ENCODE measurements at places on chromosomes 2 and 18.

DNA sequence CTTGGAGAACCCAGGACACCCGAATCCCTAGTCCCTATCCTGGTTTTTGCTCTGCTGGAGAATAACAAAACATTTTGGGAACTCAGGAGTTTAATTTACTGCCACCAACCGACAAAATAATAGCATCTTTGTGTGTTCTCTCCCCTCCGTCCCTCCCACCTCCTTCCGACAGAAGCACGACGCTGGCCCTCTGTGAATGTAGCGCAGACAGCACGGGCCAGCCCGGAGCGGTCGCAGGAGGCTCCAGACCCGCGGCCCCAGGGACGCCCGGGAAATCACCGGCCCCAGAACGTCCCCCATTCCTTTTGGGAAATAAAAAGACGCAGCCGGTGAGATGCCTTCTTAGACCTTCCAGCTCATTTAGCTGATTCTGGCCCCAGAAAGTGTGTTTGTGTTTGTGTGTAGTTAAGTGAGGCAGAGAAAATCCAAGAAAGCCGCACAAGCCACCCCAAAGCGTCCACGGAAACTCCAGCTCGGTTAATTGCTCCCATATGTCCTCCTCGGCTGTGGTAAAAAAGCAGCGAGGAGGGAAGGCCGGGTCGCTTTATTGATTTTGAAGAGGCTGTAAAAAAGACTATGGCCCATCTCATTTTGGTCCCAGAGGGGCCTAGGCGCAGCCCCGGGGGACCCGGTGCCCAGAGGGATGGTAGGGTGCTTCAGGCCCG is 577 bp upstream of the TANC1 start:
- DNase-seq: no peak

DNA sequence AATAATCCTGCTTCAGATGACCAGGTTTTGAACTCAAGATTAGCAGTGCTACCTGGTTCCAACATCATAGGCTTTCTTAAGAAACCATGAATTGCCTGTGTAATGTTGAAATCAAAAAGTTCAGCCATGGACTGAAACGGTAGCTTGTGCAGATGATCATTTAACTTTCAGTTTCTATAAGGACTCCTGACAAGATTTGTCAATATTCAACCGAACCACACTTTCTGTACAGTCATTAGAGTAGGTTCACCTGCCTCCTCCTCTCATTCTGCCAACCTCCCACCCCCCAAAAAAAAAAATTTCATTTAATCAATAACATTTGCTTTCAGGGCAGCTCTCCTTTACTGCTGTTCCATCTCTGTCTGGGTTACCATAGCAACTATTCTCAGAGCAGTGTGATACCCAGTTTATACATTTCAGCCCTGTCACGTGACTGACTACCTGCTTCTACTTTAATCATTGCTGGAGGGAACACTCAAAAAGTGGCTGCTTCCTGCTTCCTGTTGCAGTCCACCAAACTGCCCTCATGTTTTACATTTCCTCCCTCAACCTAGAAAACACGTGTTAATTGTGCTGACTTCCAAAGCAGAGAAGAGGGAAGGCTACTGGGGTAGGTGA is 275.5 kb downstream of the SS18 start:
- peak; percentile 68 for DNase-seq

DNA sequence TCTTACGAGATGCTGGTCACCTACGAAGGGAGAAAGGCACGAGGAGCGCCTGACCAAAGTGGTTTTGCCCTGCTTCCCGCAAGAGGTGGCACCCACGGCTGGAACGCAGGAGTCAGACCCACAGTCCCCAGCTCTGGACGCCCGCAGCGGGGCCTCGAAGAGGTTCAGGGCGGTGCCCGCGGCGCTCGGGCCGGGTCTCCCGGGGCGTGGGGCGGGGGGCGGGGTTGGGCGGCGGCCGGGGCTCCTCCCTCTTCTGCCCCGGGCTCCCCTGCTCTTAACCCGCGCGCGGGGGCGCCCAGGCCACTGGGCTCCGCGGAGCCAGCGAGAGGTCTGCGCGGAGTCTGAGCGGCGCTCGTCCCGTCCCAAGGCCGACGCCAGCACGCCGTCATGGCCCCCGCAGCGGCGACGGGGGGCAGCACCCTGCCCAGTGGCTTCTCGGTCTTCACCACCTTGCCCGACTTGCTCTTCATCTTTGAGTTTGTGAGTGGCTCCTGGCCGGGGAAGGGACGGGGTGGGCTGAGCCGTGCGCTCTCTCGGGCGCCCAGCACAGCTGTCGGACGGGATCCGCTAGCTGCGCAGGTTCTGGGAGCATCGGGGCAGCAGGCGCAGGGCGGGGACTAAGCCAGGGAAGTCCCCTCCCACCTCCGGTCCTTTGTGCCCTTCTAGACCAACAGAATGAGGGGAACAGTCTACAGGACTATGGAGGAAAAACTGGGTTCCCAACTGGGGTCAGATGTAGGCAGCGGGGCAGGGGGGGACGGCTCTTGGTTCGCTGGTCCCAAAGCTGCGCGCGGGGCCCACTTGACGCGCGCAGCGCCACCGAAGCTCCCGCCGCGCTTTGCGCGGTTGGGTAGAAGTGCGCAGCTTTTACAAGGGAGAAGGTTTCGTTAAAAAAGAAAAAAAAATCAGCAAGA is at the start of gene MAL:
TSS of gene MAL (plus strand) at position 303 of the 914 bp plus-strand sequence. CDS start at position 388, 85 bp downstream.
- peak; percentile 41 for DNase-seq

GRCh38 chr2:209277444-209277843 is 146.4 kb upstream of the MAP2 start:
- no peak for DNase-seq

DNA sequence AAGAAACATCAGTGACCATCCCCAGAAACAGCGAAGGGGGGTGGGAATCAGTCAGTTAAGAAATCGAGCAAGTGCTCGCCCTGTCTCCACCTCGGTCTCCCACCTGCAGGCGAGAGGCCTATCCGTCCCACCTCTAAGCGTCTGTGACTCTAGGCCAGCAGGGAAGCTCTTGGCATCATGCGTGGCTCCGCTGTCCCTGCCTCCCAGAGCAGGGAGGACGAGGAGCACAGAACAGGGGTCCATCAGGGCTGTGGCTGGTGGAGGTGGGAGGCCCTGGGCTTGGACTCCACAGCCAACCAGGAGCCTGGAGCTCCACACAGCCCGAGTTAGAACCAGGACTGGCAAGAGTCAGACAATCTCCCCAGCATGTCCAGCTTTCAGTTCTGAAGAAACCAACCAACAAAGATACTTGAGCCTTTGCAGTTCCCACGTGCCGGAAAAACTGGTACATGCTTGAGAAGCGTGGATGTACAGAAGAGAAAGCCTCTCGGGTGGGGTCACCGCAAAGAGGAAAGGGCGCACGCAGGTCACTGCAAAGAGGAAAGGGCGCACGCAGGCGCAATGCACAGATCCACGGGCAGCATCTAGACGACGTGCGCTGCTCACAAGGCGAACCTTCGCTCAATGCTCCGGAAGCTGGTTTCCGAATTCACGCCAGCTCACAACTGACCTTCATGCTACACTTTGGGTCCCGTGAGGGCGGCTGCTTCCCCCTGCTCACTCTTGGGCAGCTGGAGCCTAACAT is 104.5 kb upstream of the ALKAL2 start:
- no peak for DNase-seq

DNA sequence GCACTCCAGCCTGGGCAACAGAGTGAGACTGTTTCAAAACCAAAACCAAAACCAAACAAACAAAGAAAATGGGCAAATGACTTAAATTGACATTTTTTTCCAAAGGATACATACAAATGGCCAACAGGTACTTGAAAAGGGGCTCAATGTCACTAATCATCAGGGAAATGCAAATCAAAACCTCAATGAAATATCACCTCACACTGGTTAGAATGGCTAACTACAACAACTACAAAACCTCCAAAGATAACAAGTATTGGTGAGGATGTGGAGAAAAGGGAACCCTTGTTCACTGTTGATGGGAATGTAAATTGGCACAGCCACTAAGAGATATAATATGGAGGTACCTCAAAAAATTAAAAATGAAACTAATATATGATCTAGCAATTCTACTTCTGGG is 213.2 kb upstream of the HS6ST1 start:
- DNase-seq: no peak

DNA sequence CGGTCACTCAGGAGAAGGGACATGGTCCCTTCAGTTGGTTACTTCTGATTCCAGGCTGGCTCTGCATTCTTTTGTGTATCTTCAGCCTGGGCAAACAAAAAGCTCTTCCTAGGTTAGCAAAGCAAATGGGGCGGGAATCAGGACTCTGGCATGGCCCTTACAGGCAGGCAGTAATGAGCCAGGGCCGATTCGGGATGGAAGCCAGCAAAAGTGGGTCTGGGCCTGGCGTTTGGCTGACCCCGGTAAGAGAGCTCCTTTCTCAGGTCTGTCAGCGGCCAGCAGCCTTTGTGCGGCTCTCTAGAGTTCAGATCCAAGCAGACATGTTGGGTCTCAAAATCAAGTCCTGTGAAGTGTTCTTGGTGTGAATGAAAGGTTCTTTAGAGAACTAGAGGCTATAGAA is 81.5 kb upstream of the EML6 start:
- no peak for DNase-seq

- no peak for DNase-seq
Observed at GRCh38 chr2:106572541-106573450, 85.6 kb downstream of the CD8B2 start.

GRCh38 chr2:160989778-160990177 is 170.4 kb upstream of the TANK start:
- no peak for DNase-seq

- no peak for DNase-seq
Observed at GRCh38 chr2:160753331-160753654, 259.7 kb upstream of the RBMS1 start.

DNA sequence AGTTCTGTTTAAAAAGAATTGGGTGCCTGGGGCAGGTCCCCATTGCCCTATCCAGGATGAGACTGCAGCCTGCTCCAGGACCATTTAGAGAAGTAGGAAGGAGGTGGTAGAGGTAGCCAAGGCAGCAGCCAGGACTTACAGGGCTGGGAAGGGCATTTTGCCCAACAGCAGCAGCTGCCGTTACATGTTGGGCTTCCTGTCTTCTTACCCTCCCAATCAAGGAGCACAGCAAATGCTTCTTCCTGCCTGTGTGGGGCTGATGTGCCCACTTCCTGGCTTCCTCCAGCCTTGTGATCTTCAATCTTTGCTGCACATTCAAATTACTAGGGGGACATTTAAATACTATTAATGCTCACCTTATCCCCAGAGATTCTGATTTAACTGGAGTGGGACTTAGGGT is 112.0 kb downstream of the QPCT start:
- DNase-seq: peak; percentile 35

DNA sequence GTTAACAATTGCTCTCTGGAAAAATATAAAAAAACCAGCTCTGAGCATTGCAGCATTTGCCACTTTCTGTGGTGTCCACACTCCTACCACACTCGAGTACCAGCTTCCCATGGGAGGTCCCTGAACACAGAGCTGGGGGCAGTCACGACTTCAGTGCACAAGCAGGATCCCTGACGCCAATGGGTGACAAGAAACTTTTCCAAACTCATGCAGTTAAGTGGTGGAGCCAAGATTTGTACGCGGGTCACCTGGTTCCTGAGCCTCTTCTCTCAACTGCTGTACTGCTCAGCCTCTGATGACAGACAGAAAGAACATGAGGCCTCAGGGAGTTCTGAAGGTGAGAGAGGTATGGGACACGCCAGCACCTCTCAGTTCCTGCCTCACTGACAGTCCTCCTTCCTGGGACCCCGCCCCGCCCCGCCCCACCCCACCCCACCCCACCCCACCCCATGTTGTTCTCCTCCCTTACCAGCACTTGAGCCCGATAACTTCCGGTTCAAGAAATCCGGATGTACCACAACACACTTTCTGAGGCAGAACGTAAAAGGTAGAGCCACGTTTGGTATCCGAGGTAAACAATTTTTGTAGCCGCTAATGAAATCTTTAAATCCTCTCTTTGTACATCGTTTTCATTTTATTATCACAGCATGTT is 287.6 kb downstream of the MYCN start:
- DNase-seq: no peak

Measured in T-helper 2 cell (primary cell).